ENCODE measurements at places on chromosomes 4 and X. TPM values are rescaled to one million over a fixed set of nuclear protein-coding genes. Genes with fewer than 3 reads are reported as not detected.

GRCh38 chrX:15214588-15214987 lies 55.3 kb downstream of the ASB9 start:
- no peaks in the 10 kb centered on the region for H3K27me3 ChIP-seq
- H3K27ac ChIP-seq: no peak overlapping the region
- H3K4me3 ChIP-seq: no peak overlapping the region
- H3K4me1 ChIP-seq: no peaks in the 10 kb centered on the region

DNA sequence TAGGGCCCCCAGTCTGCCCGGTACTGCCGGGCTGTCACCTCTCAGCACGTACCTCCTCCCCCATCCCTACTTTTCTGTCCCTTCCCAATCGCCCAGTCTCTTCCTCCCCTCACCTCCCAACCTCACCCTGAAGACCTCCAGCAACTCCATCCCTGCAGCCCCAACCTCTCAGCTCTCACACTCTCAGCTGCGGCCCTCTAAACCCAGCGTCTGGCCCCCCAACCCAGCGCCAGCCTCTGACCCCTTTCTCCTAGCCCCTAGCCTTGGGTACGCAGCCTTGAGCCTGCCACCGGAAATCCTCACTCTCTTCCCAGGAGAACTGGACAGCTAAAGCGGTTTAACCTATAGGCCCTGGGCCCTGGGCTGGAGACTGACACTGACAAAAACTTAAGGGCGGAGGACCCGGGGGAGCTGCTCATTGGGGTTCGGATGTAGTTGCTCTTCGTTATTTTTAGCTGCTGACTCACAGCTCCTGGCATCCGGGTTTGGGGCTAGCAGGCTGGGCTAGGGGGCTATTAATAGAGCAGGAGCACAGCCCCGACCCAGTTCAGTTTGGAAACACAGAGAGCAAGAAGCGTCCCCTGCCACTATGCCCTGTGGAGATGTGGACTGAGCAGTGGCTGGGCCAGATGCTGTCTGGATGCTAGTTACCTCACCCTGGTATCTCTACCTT lies 9.6 kb upstream of the DLG3 start:
- no peaks in the 10 kb centered on the region for H3K36me3 ChIP-seq
- peaks cover 39% of the 10 kb centered on the region for H3K27me3 ChIP-seq
- DNase-seq: no peak
- no peak overlapping the region for H3K27ac ChIP-seq
- H3K4me3 ChIP-seq: peak overlapping the region; percentile 89
- H3K4me1 ChIP-seq: peaks cover 11% of the 10 kb centered on the region

DNA sequence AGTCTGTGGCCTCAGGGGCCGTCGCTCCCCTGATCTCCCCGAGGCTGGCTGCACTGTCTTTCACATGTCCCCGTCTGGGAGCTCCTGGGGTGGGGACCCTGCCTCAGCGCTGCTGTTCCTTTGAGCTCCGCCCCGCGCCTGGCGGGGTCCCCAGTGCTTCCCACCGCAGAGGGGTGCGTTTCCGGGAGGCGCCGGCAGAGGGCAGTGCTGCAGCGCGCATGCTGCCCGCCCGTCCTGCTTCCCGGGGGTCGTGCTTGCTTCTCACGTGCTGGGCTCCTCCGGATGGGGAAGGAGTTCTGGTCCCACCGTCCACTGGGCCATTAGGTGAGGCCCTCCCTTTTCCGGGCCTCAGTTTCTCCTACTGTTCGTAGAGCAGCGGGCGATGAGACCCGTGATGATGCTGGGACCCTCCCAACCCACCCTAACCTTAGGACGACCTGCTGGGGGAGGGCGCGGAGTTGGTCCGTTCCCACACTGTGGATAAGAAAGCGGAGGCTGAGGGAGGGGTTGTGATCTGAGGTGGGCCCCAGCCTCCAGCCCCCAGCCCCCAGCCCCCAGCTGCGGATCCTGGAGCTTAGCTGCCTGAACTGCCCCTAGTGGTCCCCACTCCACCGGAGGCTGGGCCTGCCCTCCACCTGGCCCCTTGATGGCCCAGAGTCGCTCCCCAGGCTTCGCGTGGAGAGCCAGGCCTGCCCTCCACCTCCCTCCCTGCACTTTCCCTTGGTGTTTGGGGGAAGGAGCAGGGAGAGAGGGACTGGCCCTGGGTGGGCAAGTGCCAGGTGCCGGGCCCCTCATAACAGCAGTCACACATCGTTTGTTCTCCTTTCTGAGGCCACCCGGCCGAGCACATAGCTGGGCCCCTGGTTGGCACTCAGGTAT lies 15.3 kb downstream of the CPZ start:
- peak; percentile 88 for DNase-seq
- H3K27me3 ChIP-seq: no peaks in the 10 kb centered on the region
- peaks cover 1% of the 10 kb centered on the region for H3K36me3 ChIP-seq
- H3K4me1 ChIP-seq: no peaks in the 10 kb centered on the region
- no peak overlapping the region for H3K4me3 ChIP-seq
- H3K27ac ChIP-seq: no peak overlapping the region

OCIAD2 gene
- 72.4 TPM for total RNA-seq

DNA sequence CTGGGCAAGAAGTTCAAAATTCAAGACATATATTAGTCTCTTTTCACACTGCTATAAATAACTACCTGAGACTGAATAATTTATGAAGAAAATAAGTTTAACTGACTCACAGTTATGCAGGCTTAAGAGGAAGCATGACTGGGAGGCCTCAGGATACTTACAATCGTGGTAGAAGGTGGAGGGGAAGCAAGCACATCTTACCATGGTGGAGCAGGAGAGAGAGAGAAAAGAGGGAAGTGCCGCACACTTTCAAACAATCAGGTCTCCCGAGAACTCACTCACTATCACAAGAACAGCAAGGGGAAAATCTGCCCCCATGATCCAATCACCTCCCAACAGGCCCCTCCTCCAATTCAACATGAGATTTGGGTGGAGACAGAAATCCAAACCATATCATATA lies 273.3 kb upstream of the RASGEF1B start:
- peaks cover 15% of the 10 kb centered on the region for H3K4me1 ChIP-seq
- peaks cover 1% of the 10 kb centered on the region for H3K27me3 ChIP-seq
- no peak for DNase-seq
- no peak overlapping the region for H3K4me3 ChIP-seq
- no peaks in the 10 kb centered on the region for H3K36me3 ChIP-seq
- H3K27ac ChIP-seq: no peak overlapping the region

SLC4A4 gene
- 4.9 TPM for total RNA-seq

- peaks cover 9% of the 10 kb centered on the region for H3K27me3 ChIP-seq
- H3K4me1 ChIP-seq: peaks cover 2% of the 10 kb centered on the region
- no peak for DNase-seq
- no peak overlapping the region for H3K4me3 ChIP-seq
- H3K36me3 ChIP-seq: no peaks in the 10 kb centered on the region
- no peak overlapping the region for H3K27ac ChIP-seq
These were observed 52.9 kb downstream of the TMEM150C start for GRCh38 chr4:82508806-82509428.

GRCh38 chr4:77232653-77233052 lies 75.6 kb downstream of the CCNG2 start:
- no peaks in the 10 kb centered on the region for H3K4me1 ChIP-seq
- no peak overlapping the region for H3K4me3 ChIP-seq
- no peak overlapping the region for H3K27ac ChIP-seq
- peaks cover 42% of the 10 kb centered on the region for H3K27me3 ChIP-seq
- H3K36me3 ChIP-seq: no peaks in the 10 kb centered on the region
- DNase-seq: no peak

GRCh38 chr4:184811526-184812198 lies 14.1 kb downstream of the ACSL1 start:
- peaks cover 57% of the 10 kb centered on the region for H3K4me1 ChIP-seq
- no peak overlapping the region for H3K27ac ChIP-seq
- no peak overlapping the region for H3K4me3 ChIP-seq
- DNase-seq: no peak
- peaks cover 3% of the 10 kb centered on the region for H3K27me3 ChIP-seq
- no peaks in the 10 kb centered on the region for H3K36me3 ChIP-seq

MAGEC3 gene
- total RNA-seq: 0.16 TPM

DNA sequence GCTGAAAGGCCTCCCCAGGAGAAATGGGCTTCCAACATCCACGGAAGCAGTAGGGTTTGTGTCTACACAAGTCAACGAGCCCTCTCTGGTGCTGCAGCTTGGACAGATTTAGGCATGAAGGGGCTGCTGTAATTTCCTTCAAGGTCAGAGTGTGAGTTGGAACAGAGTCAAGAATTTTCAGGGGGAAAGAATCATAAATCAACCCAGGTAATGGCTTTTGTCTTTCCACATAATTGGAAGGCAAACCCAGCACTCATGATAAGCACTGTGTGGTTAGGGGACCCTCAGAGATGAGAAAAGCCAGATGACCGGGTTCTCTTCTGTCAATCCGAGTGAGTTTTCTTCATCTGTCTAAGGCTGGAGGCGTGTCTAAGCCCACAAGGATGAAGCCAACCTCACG lies 78.6 kb upstream of the MXRA5 start:
- peaks cover 6% of the 10 kb centered on the region for H3K4me1 ChIP-seq
- H3K36me3 ChIP-seq: no peaks in the 10 kb centered on the region
- DNase-seq: no peak

GRCh38 chrX:70433848-70434351 lies 10.7 kb upstream of the DLG3 start:
- DNase-seq: peak; percentile 52
- peak overlapping the region; percentile 89 for H3K4me3 ChIP-seq
- peak overlapping the region; percentile 90 for H3K27ac ChIP-seq
- peaks cover 11% of the 10 kb centered on the region for H3K4me1 ChIP-seq
- peaks cover 31% of the 10 kb centered on the region for H3K27me3 ChIP-seq

- DNase-seq: no peak
- H3K27ac ChIP-seq: no peak overlapping the region
- no peaks in the 10 kb centered on the region for H3K4me1 ChIP-seq
These were observed 17.8 kb upstream of the GABRQ start for GRCh38 chrX:152619897-152620296.

DNA sequence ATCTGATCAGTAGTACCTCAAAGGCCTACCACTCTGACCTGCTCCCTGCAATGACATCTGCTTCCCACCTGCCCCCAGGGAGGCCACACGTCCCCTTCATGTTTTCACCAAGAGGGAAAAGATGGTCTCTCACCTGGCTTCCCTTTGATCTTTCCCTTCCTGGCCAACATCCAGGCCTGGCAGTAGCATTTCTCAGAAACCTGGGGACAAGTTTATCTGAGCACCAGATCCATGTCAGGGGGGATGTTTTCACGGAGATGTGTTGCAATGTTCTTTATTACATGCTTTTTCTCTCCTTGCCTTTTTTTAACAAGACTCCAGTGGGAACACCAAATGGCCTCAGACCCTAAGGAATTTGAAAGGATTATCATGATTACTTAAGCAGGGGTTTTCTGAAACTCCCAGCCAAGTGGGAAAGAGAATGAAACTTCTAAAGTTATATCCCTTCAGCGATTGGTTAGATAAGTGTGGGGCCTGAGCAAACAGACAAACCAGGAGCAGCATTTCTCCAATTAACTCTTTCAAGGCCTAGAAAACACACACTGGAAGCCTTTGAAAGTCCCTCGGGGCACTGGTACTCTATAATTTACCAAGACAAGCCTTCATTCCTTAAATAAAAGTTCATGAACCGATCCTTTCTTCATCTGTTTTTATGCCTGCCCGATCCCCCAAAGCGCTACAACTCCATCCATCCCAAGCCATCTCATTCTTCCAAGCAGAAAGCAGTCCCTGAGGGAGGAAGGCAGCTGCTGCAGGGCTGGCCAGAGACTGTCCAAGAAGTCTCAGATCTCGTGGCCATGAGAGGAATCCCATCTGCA lies 94.1 kb downstream of the BCOR start:
- no peak overlapping the region for H3K4me3 ChIP-seq
- no peaks in the 10 kb centered on the region for H3K36me3 ChIP-seq
- H3K27ac ChIP-seq: peak overlapping the region; percentile 72

FRG2 gene
- total RNA-seq: not detected

- no peaks in the 10 kb centered on the region for H3K4me1 ChIP-seq
- no peak for DNase-seq
- H3K27ac ChIP-seq: no peak overlapping the region
- H3K36me3 ChIP-seq: no peaks in the 10 kb centered on the region
- no peaks in the 10 kb centered on the region for H3K27me3 ChIP-seq
- H3K4me3 ChIP-seq: no peak overlapping the region
These were observed 134.7 kb upstream of the BANK1 start for GRCh38 chr4:101655857-101656256.

TASL gene
- not detected for total RNA-seq

- H3K36me3 ChIP-seq: peaks cover 15% of the 10 kb centered on the region
- H3K4me3 ChIP-seq: no peak overlapping the region
These were observed 24.6 kb downstream of the UNC5C start for GRCh38 chr4:95524184-95524583.

Measured in mesothelial cell of epicardium (in vitro differentiated cells).